Inflammatory macrophage (primary cell): ENCODE measurements at places on chromosomes 1 and 21.
A peak's percentile ranks its signal among the peaks of the same experiment; 100 is the strongest.

DNA sequence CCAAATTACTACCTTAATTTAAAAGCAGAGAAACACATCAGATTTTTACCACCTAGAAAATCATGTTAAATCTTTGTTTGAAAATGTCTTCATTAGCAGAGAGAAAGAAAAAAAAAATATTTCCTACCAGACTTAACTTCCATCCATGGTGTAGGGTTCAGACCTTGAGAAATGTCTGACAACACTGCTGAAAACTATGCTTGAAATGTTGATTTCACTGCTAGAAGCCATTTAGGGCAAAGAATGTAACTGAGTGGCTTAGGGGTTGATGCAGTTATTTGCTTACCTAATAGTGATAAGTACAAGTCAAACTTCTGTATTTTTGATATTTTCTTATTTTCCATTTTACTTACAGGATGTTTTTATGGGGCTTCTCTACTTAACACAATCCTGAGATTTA lies 495.6 kb upstream of the NEGR1 start:
- DNase-seq, result no peak

- DNase-seq, result no peak
Measured at GRCh38 chr1:191508239-191508638, 650.0 kb upstream of the RGS18 start.

DNA sequence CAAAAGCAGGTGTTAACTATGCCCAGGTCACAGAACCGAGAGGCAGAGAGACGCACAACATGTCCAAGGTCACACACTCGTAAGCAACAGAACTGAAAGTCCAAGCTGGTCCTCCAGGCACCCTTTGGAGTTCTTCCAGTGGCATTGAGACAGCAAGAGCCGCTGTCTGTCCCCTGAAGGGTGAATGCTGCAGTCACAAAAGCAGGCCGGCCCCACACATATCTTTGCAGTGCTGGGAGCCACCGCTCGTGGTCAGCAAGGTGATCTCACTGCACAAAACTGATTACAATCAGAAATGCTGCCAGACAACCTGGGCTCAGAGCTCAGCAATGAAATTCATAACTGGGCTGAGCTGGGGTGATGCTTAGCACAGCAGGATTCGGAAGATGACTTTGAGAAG lies 47.4 kb upstream of the RAB4A start:
- no peak for DNase-seq

- no peak for DNase-seq
Measured at GRCh38 chr1:43270421-43271095, 775 bp downstream of the TMEM125 start.

- DNase-seq, result no peak
Measured at GRCh38 chr1:171943973-171944561, 102.8 kb downstream of the DNM3 start.

DNA sequence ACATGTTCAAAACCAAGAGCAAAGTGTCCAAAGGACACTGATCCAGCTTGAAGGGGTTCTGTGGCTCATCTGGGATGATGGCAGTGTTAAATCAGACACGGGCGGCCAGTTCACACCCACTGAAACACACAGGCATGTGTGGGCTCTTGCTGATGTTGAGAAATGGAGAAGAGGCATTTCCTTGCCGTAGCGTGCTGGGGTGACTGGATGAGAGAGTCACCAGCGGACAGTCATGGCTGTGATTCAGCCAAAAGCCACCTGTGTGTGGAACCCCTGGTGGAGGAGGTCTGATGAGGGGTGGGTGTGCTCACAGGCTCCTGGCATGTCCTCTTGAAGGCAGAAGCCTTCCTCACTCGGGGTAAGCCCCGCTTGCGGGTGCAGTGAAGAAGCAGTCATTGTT lies 7.2 kb downstream of the C1orf35 start:
- DNase-seq, result peak; percentile 84

- DNase-seq, result no peak
Measured at GRCh38 chr1:145993618-145994390, 2.6 kb downstream of the TXNIP start.

- no peak for DNase-seq
Measured at GRCh38 chr21:25737421-25737820, 2.6 kb downstream of the GABPA start.

GRCh38 chr1:179803104-179803503 lies 60.0 kb downstream of the FAM163A start:
- DNase-seq, result no peak

- DNase-seq, result peak; percentile 15
Measured at GRCh38 chr1:232705815-232706575, 76.1 kb upstream of the SIPA1L2 start.

- no peak for DNase-seq
Measured at GRCh38 chr1:172732427-172732826, 73.5 kb downstream of the FASLG start.

- DNase-seq, result no peak
Measured at GRCh38 chr1:55134152-55134808, 80.9 kb downstream of the USP24 start.

DNA sequence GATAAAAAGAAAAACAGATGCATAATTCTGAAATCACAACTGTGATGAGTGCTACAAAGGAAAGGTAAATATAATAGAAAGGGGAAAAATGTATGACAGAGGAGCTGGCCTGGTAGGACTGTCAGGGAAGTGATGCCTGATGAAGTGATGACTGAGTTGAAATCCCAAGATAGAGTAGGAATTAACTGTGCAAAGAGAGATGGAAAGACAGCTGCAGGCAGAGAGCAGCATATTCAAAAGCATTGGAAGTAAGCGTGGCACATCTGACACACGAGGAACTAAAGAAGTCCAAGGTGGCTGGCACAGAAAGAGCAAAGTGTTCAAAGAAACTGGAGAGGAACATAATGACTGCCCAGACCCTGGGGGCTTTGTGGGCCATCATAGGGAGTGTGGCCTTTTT lies 121.6 kb upstream of the C1orf105 start:
- no peak for DNase-seq

DNA sequence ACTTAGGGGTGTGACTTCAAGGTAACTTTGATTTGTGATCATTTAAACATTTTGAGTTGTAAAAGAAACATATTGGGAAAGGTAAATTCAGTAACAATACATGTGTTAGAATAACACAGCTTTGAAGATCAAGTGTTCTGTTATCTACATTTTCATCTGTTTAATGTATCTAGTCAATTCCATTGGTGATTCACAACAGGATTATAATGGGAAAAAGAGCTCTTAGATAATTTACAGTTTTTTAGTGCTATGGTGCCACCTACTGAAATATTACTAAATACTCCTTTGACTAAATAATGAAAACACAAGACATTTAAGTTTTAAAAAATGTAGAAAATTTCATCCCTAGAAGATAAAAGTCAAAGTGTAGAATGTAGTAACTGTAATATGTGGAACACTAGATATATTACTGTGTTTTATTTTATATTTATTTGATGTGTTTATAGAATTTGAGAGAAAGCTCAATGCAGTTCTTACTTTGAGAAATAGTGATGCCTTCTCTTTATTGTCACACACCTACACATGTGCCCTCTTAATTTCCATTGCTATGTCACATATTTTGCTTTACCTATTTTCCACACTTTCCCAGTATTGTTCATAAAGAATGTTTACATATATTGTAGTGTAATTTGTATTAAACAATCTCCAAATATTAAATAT lies 47.4 kb downstream of the PTPRC start:
- peak; percentile 44 for DNase-seq

DNA sequence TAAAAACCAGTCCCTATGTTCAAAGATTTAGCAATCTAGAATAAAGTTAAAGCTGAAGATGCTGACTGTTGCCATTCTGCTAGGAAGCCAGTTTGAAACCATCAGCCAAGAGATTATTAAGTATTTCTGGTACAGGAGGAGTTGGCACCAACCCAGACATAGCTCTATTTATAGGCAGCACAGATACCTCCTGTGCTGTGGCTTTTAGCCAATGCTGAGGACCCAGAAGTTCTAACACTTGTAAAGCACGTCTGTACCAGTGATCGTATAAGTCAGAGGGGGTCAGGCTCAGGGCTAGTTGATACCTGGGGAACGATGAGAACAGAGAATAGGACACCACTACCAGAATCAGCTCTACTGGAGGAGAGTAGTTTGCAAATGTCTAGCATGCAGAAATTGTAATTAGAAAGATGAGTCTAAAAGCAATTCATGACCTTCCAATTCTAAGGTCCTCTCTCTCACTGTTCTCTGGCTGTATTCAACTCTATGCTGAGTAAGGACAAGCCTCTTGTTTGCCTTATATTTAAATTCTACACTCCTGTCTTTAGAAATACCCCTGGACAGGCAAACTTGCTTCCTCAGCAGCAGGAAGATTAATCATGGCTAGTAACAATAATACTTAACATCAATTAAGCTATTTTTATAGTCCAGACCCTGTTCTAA lies 96.8 kb upstream of the PALMD start:
- DNase-seq, result no peak

DNA sequence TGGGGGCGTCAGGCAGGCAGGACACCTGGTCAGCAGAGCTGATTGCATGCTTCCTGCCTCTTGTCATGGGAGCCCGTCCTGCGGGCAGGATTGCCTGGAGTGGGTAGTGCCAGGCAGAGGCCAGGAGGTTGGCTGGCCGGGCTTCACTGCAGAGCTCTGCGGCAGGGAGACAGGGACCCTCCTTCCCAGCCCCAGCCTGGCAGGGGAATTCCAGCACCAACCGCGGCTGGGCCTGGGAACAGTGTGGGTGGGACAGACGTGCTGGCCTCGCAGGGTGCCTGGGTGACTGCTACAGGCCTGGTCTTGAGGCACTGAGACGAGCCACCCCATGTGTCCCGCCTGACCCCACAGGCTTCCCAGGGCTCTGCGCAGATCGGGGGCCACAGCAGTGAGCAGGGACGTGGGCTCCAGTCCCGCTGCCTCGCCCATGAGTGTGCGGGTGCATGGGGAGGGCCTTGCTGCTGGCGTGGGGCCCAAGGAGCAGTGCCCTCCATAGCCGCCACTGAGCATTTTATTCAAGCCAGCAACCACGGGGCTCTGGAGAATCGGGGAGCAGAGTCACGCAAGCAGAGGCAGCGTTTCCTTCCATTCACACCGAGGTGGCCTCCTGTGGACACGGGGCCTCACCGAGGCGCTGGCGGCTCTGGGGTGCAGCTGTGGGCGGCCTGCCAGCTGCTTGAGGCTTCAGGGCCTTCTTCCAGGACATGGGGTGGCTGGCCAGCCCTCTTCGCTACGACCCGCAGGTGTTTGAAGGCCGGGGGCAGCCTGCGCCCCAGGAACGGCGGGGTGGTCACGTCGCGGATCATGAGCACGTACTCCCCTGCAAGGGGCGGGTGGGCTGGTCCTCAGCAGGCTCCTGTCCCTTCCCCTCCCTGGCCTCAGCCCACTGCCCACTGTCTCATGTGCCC lies 70.3 kb downstream of the MORN1 start:
- no peak for DNase-seq

DNA sequence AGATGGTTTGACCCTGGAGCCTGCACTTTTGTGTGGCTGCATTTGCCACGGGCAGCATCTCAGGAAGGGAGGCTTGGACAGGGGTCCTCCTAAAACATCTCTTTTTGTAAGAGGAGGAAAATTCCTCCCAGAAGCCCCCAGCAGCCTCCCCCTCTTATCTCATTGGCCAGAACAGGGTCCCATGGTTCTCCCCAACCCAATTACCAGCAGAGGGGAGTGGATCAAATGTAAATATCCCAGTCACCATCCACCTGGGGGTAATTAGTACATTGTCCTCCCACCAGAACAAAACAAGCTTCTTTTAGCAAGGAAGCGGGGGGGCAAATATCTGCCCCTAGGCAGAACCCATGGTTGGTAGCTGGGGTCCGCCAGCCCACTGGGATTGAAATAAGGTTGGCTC lies 44.7 kb upstream of the TENT5B start:
- DNase-seq, result no peak

DNA sequence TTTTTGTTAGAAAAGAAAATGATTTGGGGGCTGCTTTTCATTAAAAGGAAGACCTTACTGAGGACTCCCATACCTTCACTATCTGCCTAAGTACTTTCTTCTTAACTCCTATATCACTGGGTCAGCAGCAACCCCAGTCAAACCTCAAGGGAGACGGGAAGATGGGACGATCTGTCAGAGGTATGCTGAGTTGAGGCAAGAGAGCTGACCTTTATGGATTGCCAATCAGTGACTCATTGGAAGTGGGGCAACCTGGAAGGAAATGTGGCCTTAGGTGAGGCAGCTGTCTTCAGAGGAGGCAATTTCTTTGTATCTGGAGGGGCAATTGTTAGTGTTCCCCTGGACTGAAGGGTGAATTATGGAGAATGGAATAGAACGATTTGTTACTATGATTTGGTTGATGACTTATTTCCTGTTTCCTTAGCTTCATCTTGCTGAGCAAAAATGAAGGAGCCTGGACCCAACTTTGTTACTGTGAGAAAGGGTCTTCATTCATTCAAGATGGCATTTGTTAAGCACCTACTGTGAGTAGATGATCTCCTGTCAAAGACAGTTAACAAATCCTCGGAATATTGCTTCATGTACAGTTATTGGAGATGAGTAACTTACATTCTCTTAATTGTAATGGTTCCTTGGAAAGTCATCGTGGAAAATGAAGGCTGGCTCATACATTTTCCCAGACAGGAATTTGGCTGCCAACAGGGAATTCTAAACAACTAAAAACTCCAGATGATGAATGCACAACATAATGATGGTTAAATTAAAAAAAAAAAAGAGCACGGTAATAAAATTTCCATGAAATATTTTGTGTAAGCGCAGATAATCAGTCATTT lies 134.7 kb upstream of the KCNJ15 start:
- DNase-seq, result no peak

DNA sequence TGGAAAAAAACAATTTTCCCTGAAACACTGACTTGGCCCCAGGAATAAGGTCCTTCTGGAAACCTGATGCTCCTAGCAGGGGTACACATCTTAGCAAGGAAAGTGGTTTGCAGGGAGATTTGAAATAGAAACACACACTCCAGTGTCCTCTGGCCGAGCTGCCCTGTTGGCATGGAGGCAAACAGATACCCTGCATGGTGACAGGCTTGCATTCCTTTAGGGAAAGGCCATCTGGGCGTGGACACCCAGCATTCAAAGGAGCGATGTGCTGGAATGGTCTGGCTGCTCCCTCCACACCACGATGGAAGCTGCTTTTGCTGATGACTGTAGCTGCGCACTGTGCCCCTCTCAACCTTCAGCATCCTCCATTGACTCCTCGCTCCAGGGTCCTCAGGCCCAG lies 41.5 kb upstream of the BCAR3 start:
- DNase-seq, result no peak

DNA sequence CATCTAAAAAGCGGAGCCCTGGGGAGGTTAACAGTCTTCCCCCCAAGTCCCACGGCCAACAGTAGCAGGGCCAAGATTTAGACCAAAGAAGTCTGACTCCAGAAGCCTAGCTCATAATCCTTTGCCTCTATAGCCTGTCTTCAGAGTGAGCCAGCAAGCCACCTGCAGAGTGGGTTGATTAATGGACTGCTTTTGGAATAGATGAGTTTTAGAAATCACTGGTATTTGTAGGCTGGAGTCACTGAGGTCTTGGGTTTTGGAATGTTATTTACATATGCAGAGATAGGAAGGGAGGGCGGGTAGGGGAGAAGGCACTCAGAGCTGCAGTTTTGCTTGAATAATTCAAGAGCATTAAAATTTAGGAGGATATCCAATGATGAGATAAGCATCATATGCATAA lies 90.8 kb upstream of the L1TD1 start:
- no peak for DNase-seq

- peak; percentile 87 for DNase-seq
Measured at GRCh38 chr1:212587016-212587887, 21.3 kb upstream of the ATF3 start.
